ENCODE measurements at places on chromosomes 6 and 20. TPM values are rescaled to one million over a fixed set of nuclear protein-coding genes. Genes with fewer than 3 reads are reported as not detected.

CRISP2 gene
- total RNA-seq, result 0.72 TPM

GPR6 gene
- total RNA-seq, result not detected

CRISP3 gene
- 23.0 TPM for total RNA-seq

CTAGE9 gene
- not detected for total RNA-seq

SMLR1 gene
- total RNA-seq, result not detected

ALDH8A1 gene
- 1.3 TPM for total RNA-seq

SLCO4A1 gene
- total RNA-seq, result 6.5 TPM

HSD17B8 gene
- total RNA-seq, result 7.7 TPM

RSPO3 gene
- not detected for total RNA-seq

SSTR4 gene
- total RNA-seq, result not detected

PRSS35 gene
- total RNA-seq, result 5.8 TPM

SULF2 gene
- 403 TPM for total RNA-seq

GSTA1 gene
- 4.7 TPM for total RNA-seq

HLA-DRB5 gene
- 16.5 TPM for total RNA-seq

NMBR gene
- total RNA-seq, result not detected

AGER gene
- 8.6 TPM for total RNA-seq

TINAG gene
- not detected for total RNA-seq

ZNF311 gene
- 1.1 TPM for total RNA-seq

TRAPPC3L gene
- not detected for total RNA-seq

HCK gene
- total RNA-seq, result 3.3 TPM

DAAM2 gene
- total RNA-seq, result 20.6 TPM

SCRT2 gene
- not detected for total RNA-seq

CALHM4 gene
- total RNA-seq, result not detected

HLA-DMA gene
- total RNA-seq, result 41.1 TPM

CARMIL1 gene
- 18.4 TPM for total RNA-seq

OSER1 gene
- total RNA-seq, result 27.7 TPM

MDFI gene
- 24.4 TPM for total RNA-seq

PXMP4 gene
- 12.9 TPM for total RNA-seq

ANKRD6 gene
- 29.0 TPM for total RNA-seq

NDRG3 gene
- total RNA-seq, result 30.1 TPM

SLC22A3 gene
- total RNA-seq, result 33.7 TPM

HLA-F gene
- 21.3 TPM for total RNA-seq

SRF gene
- total RNA-seq, result 73.3 TPM

GMPR gene
- total RNA-seq, result 35.1 TPM

EEF1A2 gene
- 0.57 TPM for total RNA-seq

STMN3 gene
- total RNA-seq, result 91.1 TPM
